ENCODE measurements at places on chromosomes 1 and 21.

GRCh38 chr1:225657462-225657989, 4.6 kb upstream of the ENAH start:
- no peak for DNase-seq

- DNase-seq, result no peak
Observed at GRCh38 chr1:150762552-150762951, 3.0 kb downstream of the CTSS start.

DNA sequence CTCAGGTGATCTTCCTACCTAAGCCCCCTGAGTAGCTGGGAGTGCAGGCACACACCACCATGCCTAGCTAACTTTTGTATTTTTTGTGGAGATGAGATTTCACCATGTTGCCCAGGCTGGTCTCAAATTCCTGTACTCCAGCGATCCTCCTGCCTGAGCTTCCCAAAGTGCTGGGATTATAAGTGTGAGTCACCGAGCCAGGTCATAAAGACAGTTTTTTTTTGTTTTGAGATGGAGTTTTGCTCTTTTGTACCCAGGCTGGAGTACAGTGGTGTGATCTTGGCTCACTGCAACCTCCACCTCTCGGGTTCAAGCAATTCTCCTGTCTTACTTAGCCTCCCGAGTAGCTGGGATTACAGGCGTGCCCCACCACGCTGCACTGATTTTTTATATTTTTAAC, 42.1 kb downstream of the KIF1B start:
- DNase-seq, result no peak

DNA sequence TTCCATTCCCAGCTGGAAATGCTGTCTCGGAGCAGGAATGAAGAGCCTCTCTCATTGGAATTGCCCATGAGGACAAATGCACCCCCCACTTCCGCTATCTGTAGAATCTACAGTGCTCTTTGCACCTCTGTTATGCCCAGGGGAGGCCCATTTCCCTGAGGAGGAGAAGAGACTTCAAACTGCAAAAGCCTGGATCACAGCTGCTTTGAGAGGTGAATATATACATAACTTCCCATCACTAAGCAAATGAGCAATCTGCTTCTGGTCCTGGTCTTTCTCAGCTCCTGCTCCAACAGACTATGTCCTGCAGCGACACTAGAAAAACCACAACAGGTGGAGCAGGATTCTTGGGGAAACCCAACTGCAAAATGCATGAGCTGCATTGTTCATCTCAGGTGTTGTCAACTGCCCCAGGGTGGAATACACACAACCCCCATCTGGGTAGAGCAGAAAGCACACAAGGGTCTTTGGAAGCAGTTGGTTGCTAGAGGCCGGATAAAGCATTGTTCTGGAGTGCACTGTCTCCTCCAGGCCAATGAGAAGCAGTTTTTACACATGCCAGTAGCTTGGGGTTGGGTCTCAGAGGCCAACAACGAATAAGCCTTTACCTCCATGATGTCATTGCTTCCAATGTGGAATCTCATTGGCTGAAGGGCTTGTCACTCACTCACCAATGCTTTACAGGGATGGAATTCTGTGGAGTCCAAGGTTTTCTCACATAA, 67.7 kb upstream of the RAB4A start:
- no peak for DNase-seq

- peak; percentile 14 for DNase-seq
Observed at GRCh38 chr1:34460193-34460592, 283.5 kb downstream of the C1orf94 start.

- no peak for DNase-seq
Observed at GRCh38 chr1:224777180-224777579, 152.3 kb upstream of the DNAH14 start.

- no peak for DNase-seq
Observed at GRCh38 chr1:239765163-239765562, 326.5 kb upstream of the FMN2 start.

- DNase-seq, result no peak
Observed at GRCh38 chr1:150575072-150575489, 4.3 kb downstream of the MCL1 start.

DNA sequence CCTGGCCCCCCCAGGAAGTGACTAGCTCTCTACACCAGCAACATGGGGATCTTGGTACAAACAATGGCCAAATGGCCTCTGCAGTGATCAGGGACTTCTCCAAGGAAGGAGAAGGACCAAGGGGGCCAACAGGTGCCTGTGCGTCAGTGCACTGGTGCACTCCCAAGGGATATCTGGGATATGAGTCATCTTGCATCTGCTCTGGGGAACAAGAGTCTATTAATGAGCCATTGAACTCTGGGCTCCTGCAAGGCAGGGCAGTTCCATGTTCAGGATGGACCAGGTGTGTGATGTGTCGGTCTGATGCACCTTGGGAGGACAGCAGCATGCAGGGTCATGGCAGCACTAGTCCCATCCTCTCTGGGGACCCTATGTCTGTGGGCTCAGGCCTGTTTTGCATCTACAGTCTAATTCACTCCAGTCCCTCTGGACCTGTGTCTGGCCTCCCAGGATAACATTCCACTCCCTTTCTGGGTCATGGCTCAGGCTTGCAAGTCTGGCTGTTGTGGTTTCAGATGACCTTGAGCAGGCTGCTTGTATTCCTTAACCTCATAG, 125.3 kb downstream of the TRABD2B start:
- DNase-seq, result no peak

GRCh38 chr1:112371775-112372174, 24.2 kb upstream of the CTTNBP2NL start:
- no peak for DNase-seq

- DNase-seq, result no peak
Observed at GRCh38 chr1:201769072-201769471, 59.9 kb upstream of the IPO9 start.

DNA sequence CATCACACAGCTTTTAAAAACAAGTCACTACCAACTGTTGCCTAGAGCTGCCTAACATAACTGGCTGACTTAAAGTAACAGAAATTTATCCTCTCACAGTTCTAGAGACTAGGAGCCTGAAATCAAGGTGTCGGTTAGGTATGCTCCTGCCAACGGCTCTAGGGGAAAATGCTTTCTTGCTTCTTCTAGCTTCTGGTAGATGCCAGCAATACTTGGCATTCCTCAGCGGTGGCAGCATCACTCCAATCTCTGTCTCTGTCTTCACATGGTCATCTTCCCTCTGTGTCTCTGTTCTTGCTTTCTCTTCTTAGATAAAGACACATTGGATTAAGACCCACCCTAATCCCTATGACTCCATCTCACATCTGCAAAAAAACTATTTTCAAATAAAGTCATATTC, 51.5 kb downstream of the DMRTA2 start:
- DNase-seq, result no peak

- no peak for DNase-seq
Observed at GRCh38 chr1:17118706-17119075, 560 bp downstream of the PADI2 start.

All from activated CD4-positive, alpha-beta T cell treated with anti-CD3 and anti-CD28 coated beads for 4 hours (primary cell).